ENCODE measurements at places on chromosomes 13 and 19.

GRCh38 chr19:41398598-41398997, 980 bp downstream of the BCKDHA start:
- no peak for DNase-seq

GRCh38 chr13:96844616-96845015, 149.7 kb downstream of the OXGR1 start:
- DNase-seq: no peak

GRCh38 chr13:113288880-113289279, 8.2 kb upstream of the LAMP1 start:
- no peak for DNase-seq

- no peak for DNase-seq
Measured at GRCh38 chr13:99275093-99275469, 16.9 kb upstream of the GPR18 start.

GRCh38 chr13:72205773-72206172, 338.8 kb upstream of the DACH1 start:
- peak; percentile 5 for DNase-seq
